ENCODE measurements at places on chromosomes 16 and 17. TPM values are rescaled to one million over a fixed set of nuclear protein-coding genes. Genes with fewer than 3 reads are reported as not detected.

The OSGIN1 gene
- total RNA-seq, result 1.4 TPM

The CEP20 gene
- total RNA-seq, result 20.4 TPM

The KAT7 gene
- total RNA-seq, result 191 TPM

The SLC35G6 gene
- not detected for total RNA-seq

The NSMCE1 gene
- total RNA-seq, result 49.2 TPM

The CEP95 gene
- 130 TPM for total RNA-seq

The NOXO1 gene
- total RNA-seq, result 0.40 TPM

The SRCIN1 gene
- 0.52 TPM for total RNA-seq

The CPHXL2 gene
- total RNA-seq, result not detected

The HP gene
- not detected for total RNA-seq
